ENCODE measurements at places on chromosomes 11 and 22.

GRCh38 chr11:31790649-31791048 lies 20.5 kb downstream of the PAX6 start:
- no peak for DNase-seq

GRCh38 chr11:8731647-8732323 lies 49.2 kb downstream of the RPL27A start:
- no peak for DNase-seq

- DNase-seq: no peak
These were observed 4.9 kb upstream of the SLC16A8 start for GRCh38 chr22:38088629-38089473.

- no peak for DNase-seq
These were observed at the start of gene FZD4 for GRCh38 chr11:86955361-86956120. TSS of gene FZD4 (minus strand) at chr11:86955395. CDS start at chr11:86955085, 310 bp downstream.

GRCh38 chr22:23183061-23183698 lies 2.9 kb downstream of the BCR start:
- no peak for DNase-seq

Data from epithelial cell of proximal tubule (primary cell).